Stimulated activated CD8-positive, alpha-beta memory T cell treated with anti-CD3 and anti-CD28 coated beads, Interleukin-7, amount 100 ng/mL, for 1 hour (primary cell): ENCODE measurements at places on chromosomes 1 and 21.

GRCh38 chr1:165344198-165344597 is 12.3 kb downstream of the LMX1A start:
- no peak for DNase-seq

DNA sequence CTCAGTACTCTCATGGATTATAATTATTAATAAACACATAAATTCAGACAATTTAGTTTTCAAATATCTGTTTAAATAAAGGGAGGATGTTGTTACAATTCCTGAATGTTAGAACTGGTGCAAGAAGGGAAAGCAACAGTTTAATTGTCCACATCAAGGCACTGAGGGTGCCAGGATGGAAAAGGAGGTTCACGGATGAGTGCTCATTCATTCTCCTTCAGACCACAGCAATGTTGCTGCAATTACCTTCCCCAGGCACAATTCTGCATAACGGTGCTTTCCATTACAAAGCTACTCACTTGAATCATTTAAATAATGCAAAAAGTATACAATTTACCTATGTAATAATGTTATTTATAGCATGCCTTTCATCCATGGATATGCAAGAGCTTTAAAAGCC is 52.3 kb upstream of the COG2 start:
- no peak for DNase-seq

DNA sequence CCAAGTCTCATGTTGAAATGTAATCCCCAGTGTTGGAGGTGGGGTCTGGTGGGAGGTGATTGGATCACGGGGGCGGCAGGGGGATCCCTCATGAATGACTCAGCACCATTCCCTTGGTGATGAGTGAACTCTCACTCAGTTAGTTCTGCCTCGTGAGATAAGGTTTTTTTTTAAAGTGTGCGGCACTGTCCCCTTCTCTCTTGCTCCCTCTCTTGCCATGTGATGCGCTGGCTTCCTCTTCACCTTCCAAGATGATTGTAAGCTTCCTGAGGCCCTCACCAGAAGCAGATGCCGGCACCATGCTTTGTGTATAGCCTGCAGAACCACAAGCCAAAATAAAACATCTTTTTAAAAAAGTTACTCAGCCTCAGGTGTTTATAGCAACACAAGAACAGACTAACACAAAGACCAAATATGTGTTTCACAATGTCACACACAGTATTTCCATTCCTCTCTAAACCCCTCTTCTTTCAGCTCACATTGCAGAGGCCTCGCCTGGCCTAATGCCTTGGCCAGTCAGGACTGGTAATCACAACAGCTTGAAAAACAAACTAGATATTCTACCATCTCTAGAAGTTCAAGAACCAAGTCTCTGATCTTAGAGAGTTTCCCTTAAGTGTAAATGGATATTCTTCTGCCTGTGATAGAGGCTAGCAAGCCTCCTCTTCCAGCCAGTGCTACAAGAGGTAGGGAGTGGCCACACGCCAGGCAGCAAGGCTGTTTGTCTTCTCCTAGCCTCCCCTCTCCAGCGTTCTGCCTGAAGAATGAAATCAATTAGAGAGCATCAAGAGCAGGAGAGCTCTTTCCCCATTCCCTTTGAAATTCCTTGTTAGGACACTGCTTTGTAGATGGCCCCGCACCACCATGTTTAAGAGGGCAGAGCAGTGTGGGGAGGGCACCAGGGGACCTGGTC is 19.6 kb upstream of the RAP1A start:
- DNase-seq = no peak

DNA sequence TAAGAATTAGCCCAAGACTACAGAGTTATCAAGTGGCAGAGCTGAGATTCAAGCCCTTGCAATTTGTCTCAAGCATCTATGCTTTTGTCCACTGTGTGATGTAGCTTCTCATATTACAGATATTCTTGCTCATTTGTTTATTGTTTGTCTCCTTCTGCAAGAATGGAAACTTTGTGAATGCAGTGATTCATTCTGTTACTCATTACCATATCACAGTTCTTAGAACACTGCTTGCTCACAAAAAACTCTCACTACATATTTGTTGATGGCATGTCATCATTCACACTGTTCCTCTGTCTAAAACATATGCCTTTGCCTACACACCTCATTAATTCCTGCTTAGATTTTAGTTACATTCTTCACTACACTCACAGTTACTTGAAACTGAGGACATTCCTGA is 1198.9 kb downstream of the PLA2G4A start:
- no peak for DNase-seq

- no peak for DNase-seq
These were observed 43.2 kb upstream of the FMO2 start for GRCh38 chr1:171141688-171142415.

- DNase-seq = no peak
These were observed 220.2 kb downstream of the DUSP10 start for GRCh38 chr1:221521686-221522085.

GRCh38 chr1:154583773-154584172 is 16.2 kb downstream of the CHRNB2 start:
- DNase-seq = no peak
